T-helper 17 cell (primary cell): ENCODE measurements at places on chromosomes 7 and 10. TPM values are rescaled to one million over a fixed set of nuclear protein-coding genes. Genes with fewer than 3 reads are reported as not detected.
A peak's percentile ranks its signal among the peaks of the same experiment; 100 is the strongest.

DNA sequence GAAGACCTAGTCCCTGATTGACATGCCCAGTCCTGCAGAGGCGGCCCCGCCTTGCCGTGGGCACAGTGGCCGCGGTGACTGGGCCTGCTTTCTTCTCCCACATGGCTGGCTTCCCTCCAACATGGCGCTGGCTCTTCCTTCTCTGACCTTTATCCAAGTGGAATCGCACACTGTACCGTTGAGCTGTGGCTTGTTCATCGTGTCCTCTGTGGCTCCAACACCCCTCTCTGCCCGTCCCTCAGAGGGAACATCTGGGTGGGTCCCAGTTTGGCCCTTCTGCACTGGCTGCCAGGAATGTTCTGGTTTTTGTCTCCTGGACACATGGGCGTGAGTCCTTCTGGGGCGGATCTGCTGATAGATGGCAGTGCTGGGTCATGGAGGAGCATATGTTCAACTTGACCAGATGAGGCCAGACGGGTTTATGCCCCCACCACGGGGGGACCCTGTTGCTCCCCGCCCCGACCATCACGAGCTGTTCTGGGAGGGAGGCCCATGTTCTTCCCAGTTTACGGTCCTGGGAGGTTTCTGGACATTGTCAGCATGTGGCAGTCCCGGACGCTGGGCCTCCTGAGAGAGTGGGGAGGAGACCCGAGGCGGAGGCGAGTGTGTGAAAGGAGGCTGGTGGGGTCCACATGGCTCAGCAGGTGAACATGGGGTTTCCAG is 63.5 kb downstream of the LHPP start:
- no peak for DNase-seq

GRCh38 chr7:33936503-33936902 is 31.2 kb downstream of the BMPER start:
- no peak for DNase-seq

- no peak for DNase-seq
These were observed 14.5 kb upstream of the FBXW4 start for GRCh38 chr10:101709359-101710058.

DNA sequence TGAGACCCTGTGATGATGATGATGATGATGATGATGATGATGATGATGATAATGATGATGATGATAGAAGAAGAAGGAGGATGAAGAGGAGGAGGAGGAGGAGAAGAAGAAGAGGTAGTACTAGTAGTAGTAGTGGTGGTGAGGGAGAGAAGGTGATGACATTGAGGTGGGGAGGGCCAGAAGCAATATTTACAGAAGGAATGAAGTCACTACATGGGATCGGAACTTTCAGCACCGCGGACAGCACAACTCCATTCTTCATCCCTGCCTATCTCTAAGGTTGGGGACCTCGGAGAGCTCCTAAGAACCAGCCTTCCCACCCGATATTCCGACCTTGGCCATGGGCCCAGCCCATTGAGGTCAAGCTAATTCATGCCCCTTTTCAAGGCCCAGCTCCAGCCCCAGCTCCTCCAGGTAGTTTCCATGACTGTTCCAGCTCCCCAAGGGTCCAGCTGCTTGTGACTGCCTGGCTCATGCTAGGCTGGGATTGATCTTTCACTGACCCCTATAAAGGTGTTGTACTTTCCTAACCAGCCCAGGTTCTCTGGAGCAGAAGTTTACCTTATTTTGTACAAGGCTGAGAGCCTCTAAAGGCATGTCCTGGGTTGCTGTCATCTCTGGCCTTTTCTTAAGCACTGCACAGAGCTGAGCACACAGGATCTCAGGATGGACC is 10.3 kb downstream of the CRHR2 start:
- DNase-seq: no peak

DNA sequence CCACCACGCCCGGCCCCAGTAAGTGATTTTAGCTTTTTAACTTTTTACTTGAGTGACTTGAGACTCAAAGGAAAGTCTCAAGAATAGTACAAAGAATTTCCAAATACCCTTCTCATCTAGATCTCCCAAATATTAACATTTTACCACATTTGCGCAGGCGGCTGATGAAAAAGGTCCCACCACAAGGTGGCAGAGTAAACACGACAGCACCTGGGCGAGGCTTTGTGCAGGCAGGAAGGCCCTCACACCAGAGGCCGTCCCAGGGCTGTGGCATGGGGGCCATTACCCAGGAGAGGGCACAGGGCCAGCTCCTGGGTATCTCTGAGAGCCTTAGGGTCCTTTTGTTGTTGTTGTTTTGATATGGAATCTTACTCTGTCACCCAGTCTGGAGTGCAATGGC is 50.0 kb upstream of the WIPI2 start:
- DNase-seq: no peak

DNA sequence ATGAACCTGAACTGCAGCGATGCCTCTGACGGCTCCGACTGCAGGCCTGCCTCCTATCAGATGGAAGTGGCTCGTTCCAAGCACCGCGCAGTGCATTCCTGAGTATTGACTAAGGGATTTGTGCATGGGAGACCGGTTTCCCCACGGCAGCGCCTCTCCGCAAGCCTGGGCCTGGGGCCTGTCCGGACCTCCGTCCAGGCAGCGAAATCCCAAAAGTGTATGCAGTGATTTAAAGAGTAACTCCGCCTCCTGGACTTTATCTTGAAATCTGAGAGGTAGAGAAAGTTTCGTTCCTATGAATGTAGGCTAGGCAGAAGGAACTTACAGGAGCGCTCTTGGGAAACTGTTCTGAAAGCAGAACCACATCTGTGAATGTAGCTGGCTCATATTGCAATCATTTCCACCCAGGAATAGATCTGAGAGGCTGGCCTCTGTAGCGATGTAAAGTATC is 106.2 kb upstream of the CELF2 start:
- no peak for DNase-seq

DNA sequence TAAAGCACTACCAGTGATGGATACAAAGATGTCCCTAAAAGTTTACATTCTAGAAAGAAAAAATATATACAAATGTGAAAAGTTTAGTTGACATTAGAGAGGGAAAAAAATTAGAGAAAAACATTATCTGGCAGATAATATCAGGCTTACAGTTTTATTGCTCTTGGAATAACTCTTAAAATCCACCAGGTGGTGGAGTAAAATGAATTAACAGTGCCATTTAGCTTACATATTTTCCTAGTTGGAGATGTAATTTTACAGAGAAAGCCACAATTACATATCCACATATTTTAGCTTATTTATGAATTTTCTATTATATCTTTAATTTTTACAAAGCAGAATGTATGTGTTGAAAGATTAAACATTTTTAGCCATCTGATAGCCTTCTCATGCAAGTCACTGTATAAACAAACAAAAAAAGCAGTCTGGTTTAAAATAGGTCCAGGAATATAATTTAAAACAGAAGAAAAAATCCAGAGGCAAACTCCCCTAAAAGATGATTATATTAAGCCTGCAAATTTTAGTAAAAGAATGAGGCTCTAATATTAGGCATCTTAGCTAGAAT is 6.5 kb downstream of the CABCOCO1 start:
- no peak for DNase-seq

DNA sequence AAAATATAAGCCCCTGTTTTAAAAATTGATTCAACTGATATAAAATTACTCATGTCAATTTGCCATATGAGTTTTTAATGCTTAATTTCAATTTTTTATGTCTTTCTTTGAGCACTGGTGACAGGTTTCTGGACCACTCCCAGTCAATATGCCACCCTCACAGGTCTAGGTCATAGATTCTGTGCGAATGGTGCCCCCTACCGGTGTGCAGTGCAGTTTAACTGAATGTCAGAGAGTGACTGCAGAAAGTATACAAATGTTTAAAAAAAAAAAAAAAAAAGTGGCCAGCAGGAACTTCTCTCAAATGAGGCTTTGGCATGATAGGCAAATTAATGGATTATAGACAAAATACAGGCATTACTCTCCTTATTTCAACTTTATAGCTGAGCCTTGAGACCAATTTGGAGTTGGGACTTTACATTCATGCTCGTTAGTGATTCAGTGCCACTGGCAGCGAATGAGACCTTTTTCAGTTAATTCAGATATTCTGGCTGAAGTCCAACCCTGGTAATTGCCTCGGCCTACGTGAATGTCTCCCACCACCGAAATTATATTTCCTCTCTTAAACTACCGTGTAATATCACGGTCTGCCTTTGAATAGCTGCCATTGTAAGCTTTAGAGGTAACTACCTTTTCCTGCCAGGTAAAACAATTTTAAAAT is 427.6 kb downstream of the PHTF2 start:
- DNase-seq: no peak

DNA sequence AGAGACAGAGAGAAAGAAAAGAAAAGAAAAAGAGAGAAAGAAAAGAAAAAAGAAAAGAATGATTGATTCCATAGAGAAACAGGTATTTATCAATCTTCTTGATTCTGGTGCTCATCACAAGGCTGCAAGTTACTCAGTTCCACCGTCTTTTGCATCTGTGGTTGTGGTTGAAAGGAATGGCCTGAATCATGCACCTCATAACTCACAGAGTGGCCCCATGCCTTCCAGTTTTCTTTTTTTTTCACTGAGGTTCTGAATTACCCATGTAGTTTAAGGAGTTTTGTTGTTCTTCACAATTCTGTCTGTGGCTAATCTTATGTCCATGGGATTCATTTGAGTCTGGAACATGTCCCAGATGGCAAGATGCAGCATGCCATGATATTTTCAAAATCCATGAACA is 156.0 kb downstream of the ZNF33B start:
- DNase-seq: no peak

- no peak for DNase-seq
These were observed 2.4 kb downstream of the CYP51A1 start for GRCh38 chr7:92131764-92132330.

GRCh38 chr10:92688573-92688926 is 1.2 kb upstream of the HHEX start:
- DNase-seq: no peak

DNA sequence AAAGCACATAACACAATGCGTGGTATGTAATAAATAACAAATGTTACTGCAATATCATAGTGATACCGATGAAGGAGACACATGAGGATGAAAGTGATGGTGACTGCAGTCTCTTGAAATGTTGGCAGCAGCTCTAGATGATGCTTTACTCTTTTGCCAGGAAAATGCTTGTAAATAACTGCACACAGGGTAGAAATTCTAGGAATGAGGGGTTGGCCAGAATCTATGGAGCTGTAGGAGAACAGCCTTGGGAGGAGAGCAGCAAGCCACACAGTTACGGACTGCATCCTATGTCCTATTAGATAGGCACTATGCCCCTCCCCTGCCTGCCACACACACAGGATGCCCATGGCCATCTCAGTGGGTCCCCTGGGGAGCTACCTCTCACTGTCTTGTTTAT is 97.6 kb upstream of the GSDME start:
- DNase-seq: no peak

- no peak for DNase-seq
These were observed 82.0 kb upstream of the GRB10 start for GRCh38 chr7:50864694-50865093.

GRCh38 chr7:135175931-135176330 is 5.4 kb upstream of the CYREN start:
- DNase-seq: no peak

DNA sequence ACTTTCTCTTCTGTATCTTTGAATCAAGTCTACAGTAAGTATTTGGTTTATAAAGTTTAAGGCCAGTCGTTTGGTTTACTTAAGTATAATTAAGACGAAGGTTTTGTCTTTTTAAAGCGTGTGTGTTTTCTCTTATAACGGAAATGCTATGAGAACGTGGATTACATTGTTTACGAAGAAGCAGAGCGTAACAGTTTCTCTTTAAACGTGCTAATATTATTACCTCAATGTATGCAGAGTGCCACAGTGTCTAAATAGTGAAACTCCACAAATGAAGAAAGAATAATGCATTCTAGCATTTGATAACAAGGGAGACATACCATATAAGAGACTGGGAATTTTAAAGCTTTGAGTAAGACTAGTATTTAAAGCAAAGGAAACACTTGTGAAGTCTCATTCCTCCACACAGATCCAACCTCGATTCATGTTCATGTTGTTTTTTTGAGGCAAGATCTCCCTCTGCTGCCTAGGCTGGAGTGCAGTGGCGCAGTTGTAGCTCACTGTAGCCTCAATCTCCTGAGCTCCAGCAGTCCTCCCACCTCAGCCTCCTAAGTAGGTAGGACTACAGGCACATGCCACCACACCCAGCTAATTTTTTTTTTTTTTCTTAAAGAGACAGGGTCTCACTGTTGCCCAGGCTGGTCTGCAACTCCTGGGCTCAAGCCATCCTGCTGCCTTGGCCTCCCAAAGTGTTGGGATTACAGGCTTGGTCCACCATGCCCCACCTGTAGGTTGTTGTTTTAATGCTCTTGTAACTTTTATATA is 75.1 kb downstream of the ANKRD61 start:
- DNase-seq: peak; percentile 9

- DNase-seq: no peak
These were observed 32.3 kb downstream of the PYROXD2 start for GRCh38 chr10:98382691-98383101.

Gene UCMA
- total RNA-seq: not detected

Gene DYNC1I1
- total RNA-seq: 0.12 TPM

Gene ANKRD22
- not detected for total RNA-seq

Gene DGKI
- total RNA-seq: 0.26 TPM

Gene ZNF853
- 0.85 TPM for total RNA-seq

Gene TMEM26
- not detected for total RNA-seq

Gene SFRP5
- not detected for total RNA-seq

Gene IFIT3
- 5.4 TPM for total RNA-seq
